Colonic mucosa (tissue), 4 donors: ENCODE measurements at places on chromosomes 4 and X. TPM values are rescaled to one million over a fixed set of nuclear protein-coding genes. Genes with fewer than 3 reads are reported as not detected.

Gene GUCY1A1
- total RNA-seq: 14.7 TPM

Gene CRLF2
- total RNA-seq: not detected

DNA sequence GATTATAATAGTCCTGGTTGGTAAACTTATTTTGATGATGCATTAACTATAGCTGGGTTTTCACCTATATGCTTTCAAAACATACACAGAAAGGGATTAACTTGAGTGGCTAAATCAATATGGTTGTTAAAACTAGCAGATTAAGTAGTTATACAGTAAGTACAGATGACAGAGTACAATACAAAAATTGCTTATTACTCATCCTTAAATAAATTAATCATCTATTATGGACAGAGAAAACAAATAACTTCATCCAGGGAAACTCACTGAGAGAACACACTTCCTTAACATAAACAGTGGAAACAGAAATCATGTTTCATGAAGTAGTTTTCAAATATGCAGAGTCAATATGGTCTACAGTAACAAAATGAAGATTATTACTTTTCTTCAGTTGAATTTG is 133.4 kb downstream of the AREG start:
- DNase-seq: no peak

DNA sequence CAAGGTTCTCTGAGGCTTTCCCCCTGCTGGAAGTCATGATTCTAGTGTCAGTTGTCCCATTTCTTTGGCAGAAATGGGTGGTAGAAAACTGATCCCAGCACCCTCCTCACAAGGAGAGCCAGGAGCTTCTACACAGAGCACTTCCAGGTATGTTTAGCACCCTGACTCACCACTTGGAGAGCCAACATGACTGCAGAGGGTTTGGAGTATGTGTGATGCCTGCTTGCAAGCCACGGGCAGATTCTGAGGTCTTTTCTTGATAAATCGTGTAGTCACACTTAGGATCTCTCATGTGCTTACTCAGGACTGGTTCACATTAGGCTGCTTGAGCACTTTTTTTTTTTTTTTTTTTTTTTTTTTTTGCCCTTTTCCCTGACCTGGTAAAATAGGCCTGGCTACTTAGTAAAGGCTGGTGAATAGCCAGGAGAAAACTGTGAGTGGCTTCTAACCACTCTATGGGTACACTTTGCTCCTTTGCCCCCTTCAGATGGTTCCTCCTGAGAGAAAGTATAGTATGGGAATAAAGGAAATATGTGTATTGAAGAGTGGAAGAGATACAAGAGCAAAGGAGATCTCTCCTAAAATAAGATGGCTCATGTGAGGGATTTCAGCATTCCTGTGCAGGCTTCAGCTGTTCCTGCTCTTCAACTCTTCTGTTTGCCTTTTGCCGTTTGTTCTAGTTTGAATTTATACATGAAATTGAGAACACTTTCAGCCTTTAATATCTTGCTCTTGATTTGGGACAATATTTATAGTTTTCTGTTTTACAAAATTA is 103.6 kb downstream of the EMCN start:
- no peak for DNase-seq

GRCh38 chrX:122094611-122095010 is 1047.2 kb downstream of the GLUD2 start:
- no peak for DNase-seq

GRCh38 chrX:40202456-40202855 is 104.7 kb upstream of the BCOR start:
- DNase-seq: no peak

DNA sequence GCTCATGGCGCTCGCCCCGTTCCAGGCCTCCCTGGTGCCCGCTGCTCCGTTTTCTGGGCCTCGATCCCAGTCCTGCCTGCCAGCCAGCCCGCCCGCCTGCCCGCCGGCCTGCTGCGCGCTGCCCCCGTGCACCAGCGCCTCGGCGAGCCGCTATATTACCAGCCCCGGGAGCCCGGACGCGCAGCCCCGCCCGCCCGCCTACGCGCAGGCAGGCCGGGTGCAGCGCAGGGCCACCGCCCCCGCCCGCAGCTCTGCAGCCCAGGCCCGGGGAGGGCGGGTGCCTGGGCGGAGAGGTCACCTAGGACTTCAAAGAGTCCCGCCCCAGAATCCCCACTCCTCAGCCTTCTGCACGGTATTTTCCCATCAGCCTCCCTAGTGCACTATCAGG is at the start of gene MAOB:
TSS of gene MAOB (minus strand) at position 157 of the 388 bp plus-strand sequence. CDS start at position 6, 151 bp downstream.
- DNase-seq: peak; percentile 41

DNA sequence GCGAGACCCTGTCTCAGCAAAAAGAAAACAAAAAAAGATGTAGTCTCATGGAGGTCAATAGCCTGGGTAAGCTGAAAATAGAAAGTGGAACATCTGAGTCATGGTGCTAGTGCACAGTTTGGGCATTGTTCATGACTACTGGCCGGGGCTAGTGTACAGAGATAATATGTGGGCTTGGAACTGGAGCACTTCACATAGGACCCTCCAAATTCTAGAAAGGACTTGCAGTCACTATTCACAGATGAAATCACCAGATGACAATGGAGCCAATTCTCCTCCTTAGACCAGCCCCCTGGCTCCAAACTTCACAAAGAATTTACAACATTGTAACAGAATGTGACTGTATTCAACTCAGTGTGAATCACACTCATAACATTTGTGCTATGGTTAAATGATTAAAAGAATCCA is 367.8 kb upstream of the SLC7A11 start:
- DNase-seq: no peak

DNA sequence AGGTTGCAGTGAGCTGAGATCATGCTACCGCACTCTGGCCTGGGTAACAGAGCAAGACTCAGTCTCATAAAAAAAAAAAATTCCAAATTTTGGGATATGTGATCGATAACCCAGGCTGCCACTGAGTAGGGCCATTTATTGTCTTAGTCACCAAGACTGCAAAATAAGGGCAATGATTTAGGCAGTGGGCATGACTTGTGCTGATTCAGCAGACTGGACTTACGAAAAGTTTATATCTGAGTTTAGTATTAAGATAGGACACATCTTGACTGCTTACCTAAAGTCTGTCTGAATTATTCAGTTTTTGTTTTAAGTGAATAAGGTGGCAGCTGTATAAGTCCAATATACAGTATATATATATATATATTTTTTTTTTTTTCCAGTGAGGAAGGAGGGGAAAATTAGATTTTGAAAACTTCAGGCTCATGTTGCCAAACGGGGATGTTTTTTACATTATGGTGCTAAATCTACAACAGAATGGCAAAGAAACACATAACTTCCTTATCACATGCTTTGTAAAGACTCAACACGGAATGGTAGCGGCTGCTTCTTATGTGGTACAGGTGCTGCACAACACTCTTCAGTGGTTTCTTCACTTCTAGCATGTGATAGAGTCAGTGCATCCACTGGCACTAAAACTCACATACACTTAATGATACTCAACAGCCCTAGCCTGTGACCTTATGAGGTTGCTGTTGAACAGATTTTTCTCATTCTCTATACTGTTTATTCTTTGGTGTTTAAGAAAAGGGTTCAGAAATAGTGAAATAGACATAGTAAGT is 6.5 kb downstream of the TEX13D start:
- no peak for DNase-seq

Gene ARX
- total RNA-seq: 0.66 TPM

Gene GAGE12E
- total RNA-seq: not detected

Gene TEC
- 2.1 TPM for total RNA-seq

DNA sequence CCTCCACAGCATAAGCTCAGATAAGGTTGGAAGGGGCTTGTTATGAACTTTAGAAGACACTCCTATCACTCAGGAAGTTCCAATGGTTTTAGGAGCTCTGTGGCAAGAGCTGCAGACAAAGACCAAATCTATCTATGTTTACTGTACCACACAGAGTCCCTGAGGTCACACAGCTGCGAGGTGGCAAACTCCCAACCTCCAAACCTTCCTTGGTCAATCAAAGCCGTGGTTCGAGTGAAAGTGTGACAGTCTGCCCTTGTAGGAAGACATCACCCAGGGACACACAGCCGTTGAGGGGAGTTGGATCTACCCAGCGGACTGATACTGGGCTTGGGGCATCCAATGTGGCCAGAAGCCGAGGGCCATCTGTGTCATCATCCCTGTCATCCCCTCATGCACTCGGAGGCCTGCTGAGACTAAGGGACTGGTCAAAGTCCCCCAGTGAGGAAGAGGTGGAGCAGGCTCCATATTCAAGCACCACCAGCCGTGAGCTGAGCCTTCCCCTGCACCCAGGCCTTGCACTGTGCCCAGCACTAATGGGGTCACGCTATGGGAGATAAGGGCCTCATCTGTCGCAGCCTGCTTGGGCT is 26.8 kb downstream of the MAN2B2 start:
- no peak for DNase-seq

Gene ZFP92
- total RNA-seq: 0.29 TPM
